ENCODE measurements at places on chromosomes 3 and 15. TPM values are rescaled to one million over a fixed set of nuclear protein-coding genes. Genes with fewer than 3 reads are reported as not detected.

The ITGB5 gene
- total RNA-seq = 81.9 TPM

The GPR15 gene
- not detected for total RNA-seq

GRCh38 chr15:23629234-23629805, 18.3 kb downstream of the MAGEL2 start:
- peaks cover 6% of the 10 kb centered on the region for H3K27me3 ChIP-seq
- H3K4me3 ChIP-seq = peak overlapping the region; percentile 71
- DNase-seq = no peak
- H3K36me3 ChIP-seq = no peaks in the 10 kb centered on the region
- peaks cover 4% of the 10 kb centered on the region for H3K4me1 ChIP-seq

- H3K27me3 ChIP-seq = no peaks in the 10 kb centered on the region
- H3K4me1 ChIP-seq = peaks cover 7% of the 10 kb centered on the region
- H3K4me3 ChIP-seq = no peak overlapping the region
- H3K36me3 ChIP-seq = peaks cover 3% of the 10 kb centered on the region
Observed at GRCh38 chr15:48596415-48596814, 49.1 kb downstream of the FBN1 start.

GRCh38 chr15:58232281-58233065, 94.3 kb downstream of the AQP9 start:
- no peak for DNase-seq
- no peaks in the 10 kb centered on the region for H3K36me3 ChIP-seq
- H3K4me3 ChIP-seq = no peak overlapping the region
- H3K27me3 ChIP-seq = no peaks in the 10 kb centered on the region

DNA sequence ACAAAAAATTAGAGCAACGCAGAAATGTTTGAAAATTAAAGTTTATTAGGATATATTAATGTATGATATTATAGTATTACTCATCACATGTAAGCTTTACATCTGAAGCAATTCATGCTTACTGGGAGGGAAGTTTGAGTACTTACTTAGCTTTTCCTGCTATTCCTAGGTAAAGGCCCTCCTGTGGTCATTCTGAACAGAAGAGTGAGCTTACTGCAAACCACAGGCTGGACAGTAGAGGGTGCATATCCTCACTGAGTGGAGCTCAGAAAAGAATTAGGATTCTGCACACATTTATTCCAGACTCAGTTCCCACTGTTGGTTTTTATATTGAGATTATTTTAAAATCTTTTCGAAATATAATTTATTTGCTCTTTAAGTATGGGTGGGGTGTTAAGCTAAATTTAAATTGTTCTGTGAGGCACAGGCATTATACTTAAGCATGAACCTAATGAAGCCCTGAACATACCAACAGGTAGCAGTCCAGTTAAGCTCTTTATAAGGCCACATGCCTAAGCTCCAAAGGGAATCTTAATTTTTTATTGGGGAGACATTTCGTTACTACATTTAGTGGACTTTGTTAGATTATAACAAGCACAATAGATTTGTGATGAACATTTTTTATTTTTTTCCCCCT, 10.2 kb downstream of the MRPS22 start:
- H3K4me1 ChIP-seq = peaks cover 11% of the 10 kb centered on the region
- peak; percentile 26 for DNase-seq
- no peak overlapping the region for H3K4me3 ChIP-seq
- H3K36me3 ChIP-seq = peaks cover 26% of the 10 kb centered on the region

GRCh38 chr3:172065527-172065926, 26.1 kb downstream of the FNDC3B start:
- no peak overlapping the region for H3K4me3 ChIP-seq
- no peaks in the 10 kb centered on the region for H3K27me3 ChIP-seq
- H3K36me3 ChIP-seq = peaks cover 13% of the 10 kb centered on the region

All from neural crest cell (in vitro differentiated cells).